ENCODE measurements at places on chromosomes 16 and 17.
A peak's percentile ranks its signal among the peaks of the same experiment; 100 is the strongest.

- no peak for DNase-seq
These were observed 17.2 kb upstream of the PRM1 start for GRCh38 chr16:11298143-11298900.

DNA sequence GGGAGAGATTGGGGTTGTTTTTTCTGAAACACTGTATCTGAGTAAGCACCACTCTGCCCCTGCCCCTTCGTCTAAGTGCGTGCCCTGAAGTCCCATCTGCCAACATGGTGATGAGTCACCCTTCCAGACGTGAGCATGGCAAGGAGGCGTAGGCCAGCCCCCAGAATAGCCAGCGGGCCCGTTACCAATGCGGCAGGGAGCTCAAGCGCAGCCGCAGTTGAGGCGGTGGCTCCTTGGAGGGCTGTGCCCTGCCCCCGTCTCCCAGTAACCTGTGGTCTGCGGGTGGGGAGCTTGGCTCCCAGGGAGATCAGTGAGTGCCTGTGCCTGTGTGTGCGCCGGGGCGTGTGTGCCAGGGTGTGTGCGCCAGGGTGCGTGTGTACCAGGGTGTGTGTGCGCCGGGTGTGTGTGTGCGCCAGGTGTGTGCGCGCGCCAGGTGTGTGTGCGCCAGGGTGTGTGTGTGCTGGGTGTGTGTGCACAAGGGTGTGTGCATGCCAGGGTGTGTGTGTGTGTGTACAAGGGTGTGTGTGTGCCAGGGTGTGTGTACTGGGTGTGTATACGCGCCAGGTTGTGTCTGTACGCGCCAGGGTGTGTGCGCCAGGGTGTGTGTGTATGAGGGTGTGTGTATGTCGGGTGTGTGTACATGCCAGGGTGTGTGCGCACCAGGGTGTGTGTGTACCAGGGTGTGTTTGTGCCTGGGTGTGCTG lies 98.6 kb upstream of the CHMP6 start:
- DNase-seq, result no peak

- DNase-seq, result peak; percentile 47
These were observed at the start of gene MT1E for GRCh38 chr16:56625140-56625942. Gene MT1E, plus strand, starts transcription at chr16:56625781. Its CDS starts 71 bp downstream, at chr16:56625852.

DNA sequence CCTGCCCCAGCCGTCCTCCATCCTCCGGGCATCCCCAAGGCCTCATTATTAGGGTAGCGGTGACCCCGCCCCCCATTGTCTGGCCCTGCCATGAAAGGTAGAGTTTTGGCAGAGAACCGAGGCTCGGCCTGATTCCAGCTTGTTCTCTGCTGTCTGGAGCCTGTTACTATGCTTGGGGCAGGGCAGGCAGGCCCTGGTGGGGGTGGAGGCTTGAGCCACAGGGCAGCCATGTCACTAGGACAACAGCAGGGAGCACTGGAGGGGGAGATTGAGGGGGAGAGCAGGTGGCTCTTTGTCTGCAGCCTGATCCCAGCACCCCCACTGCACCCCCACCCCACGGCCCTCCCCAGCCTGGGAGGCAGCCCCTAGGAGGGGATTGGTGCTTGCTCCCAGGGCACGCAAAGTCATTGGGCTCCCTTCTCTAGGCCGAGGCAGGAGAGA lies 15.4 kb downstream of the RHBDL3 start:
- no peak for DNase-seq

DNA sequence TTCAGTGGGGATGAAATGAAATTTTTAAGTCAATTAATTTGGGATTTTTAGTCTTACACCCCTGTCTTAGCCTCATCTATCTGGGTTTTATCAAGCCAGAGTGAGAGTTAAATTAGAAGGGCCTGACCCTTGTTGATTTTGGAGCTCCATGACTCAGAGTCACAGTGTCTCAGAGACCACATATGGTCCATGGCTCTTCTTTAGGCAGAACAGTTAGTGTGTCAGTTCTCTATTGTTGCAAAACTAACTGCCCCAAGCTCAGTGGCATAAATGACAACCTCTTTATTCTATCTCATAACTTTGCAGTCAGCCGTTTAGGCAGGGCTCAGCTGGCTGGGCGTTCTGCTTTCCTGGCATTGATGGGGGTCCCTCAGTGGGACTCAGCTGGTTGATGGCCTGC lies 44.7 kb downstream of the IRF8 start:
- DNase-seq, result no peak

DNA sequence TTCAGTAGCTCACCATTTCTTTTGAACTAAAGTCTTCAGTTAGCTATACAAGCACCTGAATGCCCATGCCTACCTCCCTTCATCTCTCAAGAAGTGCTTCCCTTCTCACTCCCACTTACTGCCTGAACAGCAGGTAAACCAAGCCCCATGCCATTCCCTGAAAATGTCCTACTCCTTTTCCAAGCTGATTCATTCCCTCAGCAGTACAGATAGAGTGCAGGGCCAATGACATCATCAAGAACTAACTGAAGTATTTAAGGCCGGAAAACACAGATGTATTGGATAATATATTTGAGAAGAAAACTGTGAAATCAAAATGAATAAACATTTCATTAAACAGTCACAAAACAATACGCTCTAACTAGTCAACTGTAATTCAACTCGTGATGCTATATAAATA lies 478.8 kb upstream of the CDH11 start:
- DNase-seq, result no peak

Data from head of caudate nucleus (tissue), 42 donors.